Amygdala (tissue), 56 donors: ENCODE measurements at places on chromosomes 11 and 22.

GRCh38 chr11:122732342-122733315 lies 77.1 kb downstream of the UBASH3B start:
- DNase-seq = no peak

DNA sequence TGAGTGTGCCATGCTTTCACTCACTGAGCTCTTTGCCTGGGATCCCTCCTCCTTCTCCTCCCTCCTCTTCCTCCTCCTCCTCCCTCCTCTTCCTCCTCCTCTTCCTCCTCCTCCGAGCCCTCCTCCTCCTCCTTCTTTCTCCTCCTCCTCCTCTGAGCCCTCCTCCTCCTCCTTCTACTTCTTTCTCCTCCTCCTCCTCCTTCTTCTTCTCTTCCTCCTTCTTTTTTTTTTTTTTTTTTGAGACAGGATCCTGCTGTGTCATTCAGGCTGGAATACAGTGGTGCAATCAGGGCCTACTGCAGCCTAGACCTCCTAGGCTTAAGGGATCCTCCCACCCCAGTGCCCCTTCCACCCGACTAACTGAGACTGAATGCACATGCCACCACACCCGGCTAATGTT lies 62.3 kb downstream of the DEUP1 start:
- DNase-seq = no peak

DNA sequence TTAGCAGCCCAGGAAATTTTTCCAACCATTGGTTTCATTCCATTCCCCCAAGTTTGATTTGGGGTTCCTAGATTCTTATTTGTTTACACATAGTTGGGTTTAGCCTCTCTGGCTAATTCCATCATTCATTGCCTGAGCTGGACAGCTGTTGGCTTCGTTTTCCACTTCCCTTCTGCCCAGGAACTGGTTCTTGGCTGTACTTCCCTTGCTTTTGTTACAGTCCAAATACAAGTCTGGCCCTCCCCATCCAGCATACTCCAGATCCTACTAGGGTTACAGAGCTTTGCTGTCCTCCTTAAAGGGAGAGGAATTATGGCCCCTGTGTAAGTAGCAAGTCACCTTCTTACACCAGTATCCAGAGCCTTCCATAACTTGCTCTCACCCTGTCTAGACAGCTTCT lies 356.3 kb downstream of the FAT3 start:
- peak; percentile 40 for DNase-seq

DNA sequence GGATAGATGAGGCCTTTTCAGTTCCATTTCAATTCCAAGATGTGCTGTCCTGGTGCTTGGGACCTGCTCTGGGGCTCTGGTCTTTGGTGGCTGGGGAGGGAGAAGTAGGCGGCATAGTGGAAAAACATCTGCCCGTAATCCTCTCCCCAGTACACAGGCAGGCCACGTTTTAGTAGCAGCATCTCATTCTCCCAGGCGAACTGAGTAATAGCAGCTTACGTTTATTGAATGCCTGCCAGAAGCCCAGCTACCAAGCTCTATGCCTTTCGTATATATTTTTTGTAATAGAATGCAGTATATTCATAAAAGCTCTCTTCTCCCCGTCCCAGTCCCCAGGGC lies 11.4 kb downstream of the ACO2 start:
- peak; percentile 51 for DNase-seq

GRCh38 chr11:102757823-102758549 lies 22.4 kb downstream of the MMP10 start:
- DNase-seq = no peak

GRCh38 chr11:88537613-88538012 lies 200.1 kb upstream of the CTSC start:
- no peak for DNase-seq

DNA sequence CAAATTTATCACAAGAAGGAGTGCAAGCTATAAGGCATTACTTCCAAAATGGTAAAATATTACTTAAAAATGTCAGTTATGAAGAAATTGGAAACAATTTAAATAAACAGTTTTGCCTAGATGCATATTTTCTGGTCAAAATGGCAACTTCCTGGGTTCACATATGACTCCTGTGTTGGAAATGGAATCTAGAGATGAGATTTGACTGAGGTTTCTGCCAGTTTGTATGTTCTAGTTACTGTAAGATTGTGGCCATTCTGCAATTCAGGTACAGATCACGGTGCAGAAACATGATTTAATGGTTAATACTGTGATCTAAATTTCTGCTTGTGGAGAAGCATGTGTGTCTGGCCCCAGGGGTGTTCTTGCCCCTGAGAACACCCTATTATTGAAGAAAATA lies 3.4 kb upstream of the OR4C6 start:
- no peak for DNase-seq

GRCh38 chr22:43200031-43200430 lies 13.1 kb upstream of the TTLL12 start:
- no peak for DNase-seq

- DNase-seq = no peak
Measured at GRCh38 chr11:94834911-94835593, 66.9 kb downstream of the AMOTL1 start.

DNA sequence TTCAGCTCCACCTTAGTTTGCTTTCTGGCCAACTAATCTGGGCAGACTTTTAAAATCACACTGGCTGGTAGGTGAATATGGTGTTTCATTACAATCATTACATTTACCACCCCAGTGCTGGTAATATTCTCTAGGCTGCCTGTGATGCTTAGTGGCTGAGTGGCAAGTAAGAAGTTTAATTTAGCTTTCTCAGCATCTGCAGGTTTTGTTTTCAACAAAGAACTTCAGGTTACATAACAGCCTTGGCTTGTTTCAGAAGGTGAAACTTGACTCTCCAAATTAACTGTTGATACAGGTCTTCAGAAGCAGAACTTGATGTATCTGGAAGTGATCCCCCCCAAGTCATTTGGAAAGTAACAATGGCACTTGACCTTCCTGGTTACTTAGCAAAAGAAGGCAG lies 423.3 kb upstream of the CCDC90B start:
- DNase-seq = no peak

- DNase-seq = no peak
Measured at GRCh38 chr11:94658386-94658785, 91.2 kb downstream of the PIWIL4 start.

- DNase-seq = no peak
Measured at GRCh38 chr11:75768909-75769771, 562 bp downstream of the DGAT2 start.

DNA sequence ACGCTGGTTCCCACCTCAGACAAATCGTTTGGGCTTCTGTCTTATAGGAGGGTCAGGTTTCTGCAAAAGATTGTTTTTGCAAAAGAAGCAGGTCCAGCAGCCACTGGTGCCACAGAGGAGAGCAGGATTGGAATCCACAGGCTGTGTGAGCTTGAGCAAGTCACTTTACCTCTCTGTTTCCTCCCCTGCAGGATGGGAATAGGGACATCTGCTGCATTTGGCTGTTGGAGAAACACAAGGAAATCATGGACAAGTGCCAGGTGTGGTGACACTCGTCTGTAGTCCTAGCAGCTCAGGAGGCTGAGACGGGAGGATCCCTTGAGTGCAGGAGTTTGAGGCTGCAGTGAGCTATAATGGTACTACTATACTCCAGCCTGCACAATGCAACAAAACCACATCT lies 422.6 kb downstream of the MN1 start:
- no peak for DNase-seq

DNA sequence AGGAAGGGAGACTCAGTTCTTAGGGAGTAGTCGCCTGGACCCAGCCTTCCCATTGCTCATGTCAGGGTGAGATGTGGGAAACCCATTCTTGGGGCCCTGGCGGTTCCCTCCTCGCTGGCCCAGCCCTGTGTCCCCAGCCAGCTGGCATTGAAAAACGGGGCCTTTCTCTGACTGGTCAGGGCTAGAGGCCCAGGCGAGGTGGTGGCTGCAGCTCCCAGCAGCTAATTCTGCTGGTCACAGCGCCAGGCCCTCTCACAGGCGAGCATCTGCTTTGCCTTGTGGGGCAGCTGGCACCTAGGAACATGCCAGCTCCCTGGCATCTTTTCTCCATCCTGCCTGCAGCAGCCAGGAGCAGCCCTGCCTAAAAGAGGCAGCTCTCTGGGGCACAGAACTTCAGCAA lies 20.1 kb downstream of the TSPAN18 start:
- DNase-seq = peak; percentile 39

- no peak for DNase-seq
Measured at GRCh38 chr11:77506857-77507256, 33.0 kb upstream of the PAK1 start.

DNA sequence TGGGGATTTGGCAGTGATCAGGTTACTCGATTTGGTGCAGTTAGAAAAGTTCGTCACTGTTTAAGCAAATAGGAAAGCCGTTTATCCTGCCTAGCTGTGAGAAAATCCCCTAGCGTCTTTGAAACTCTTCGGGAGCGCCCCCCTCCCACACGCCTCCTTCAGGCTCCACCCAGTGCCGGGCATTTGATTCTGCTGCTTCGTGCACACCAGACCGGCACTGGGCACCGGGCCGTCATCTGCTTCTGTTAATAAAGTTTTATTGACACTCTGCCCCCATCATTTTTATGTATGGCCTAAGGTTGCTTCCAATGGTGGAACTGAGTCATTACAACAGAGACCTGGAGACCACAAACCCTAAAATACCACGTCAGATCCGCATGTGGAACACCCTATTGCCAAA lies 50.9 kb downstream of the IGF2 start:
- no peak for DNase-seq

GRCh38 chr11:15490535-15490934 lies 375.8 kb downstream of the INSC start:
- DNase-seq = no peak

DNA sequence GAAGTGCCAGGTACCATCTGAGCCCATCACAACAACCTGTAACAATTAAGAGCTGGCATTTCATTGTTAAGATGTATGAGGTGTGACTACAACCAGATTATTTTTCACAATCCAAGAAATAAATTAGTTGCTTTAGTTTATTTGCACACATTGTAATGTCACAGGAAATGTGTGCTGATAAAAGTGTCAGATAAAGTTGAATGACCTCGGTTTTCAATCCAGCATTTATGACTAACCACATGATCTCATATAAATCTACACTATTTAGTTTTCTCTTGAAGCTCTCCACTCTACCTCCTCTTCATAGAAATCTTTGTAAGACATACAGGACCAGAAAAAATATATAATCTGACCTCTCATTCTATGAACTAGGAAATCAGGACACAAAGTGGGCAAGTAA lies 166.2 kb downstream of the PGR start:
- no peak for DNase-seq

GRCh38 chr11:2711161-2711560 lies 11.4 kb upstream of the KCNQ1OT1 start:
- DNase-seq = no peak

GRCh38 chr11:65151331-65151899 lies 17.1 kb upstream of the SYVN1 start:
- no peak for DNase-seq

- DNase-seq = no peak
Measured at GRCh38 chr22:49266561-49267519, 560.8 kb downstream of the BRD1 start.
